NCI-H2171 treated with DMSO at 0.1 percent for 48 hours (cell line): ENCODE measurements at places on chromosomes 4 and X.

GRCh38 chrX:39903343-39903742 is 194.4 kb downstream of the BCOR start:
- DNase-seq = no peak

GRCh38 chrX:112946227-112946626 is 105.6 kb upstream of the AMOT start:
- no peak for DNase-seq

DNA sequence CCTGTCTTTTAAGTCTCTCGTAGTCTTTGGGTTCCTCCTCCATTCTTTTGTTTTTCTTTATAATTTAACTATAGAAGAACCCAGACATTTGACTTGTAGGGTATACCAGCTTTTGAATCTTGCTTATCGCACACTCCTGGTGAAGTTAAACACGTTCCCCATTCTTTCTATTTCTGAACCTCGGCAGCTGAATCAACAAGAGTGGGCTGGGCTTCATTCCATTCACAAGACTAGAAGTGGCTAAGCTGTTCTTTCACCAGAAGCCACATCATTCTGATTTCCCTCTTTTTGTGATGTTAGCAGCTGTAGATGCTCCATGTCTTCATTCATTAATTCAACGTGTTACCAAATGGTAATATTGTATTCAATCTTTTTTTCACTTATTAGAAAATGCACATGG is 167.9 kb downstream of the CORIN start:
- no peak for DNase-seq

DNA sequence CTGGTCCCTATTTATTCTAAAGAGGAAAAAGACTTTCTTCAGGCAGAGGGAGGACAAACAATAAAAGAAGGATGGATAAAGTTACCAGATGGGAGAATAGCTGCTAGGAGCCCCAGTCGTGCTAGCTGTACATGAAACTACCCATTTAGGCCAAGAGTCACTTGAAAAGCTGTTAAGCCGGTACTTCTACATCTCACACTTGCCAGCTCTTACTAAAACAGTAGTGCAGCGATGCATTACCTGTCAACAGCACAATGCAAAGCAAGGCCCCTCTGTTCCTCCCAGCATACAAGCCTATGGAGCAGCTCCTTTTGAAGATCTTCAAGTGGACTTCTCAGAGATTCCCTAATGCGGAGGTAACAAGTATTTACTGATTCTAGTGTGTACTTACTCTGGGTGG is 1138.8 kb downstream of the ARAP2 start:
- no peak for DNase-seq

DNA sequence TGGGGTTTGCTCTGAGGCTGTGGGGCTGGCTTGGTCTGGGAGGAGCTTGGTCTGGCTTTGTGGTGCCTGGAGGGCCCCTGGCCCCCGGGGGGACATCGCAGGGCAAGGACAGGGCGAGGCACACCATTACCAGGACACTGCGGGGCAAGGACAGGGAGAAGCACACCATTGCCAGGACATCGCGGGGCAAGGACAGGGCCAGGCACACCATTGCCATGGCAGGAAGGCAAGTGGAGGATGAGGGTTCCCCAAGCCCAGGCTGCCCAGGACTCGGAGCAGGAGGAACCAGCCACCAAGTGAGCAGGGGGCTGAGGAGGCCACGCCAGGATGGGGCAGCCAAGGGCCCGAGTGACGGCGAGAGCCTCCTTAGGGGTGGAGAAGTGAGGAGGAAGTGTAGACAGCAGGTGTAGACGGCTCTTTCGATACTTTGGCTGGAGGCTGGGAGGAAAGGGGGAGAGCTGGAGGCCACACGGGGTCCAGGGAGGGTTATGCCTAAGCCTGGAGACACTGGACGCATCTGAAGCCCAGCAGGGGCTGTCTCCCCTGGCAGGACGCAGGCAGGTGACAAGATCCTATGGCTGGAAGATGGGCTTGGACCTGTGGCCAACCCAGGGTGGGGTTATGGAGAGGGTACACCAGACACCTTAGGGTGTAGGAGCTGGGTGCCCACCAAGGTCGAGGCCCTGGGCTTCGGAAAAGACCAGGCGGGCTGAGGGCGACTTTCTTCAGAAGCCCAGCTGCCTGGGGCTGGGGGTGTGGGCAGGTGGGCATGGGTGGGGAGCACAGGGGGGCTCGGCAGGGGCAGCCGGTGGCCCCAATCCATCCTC is 7.3 kb downstream of the NKX1-1 start:
- DNase-seq = no peak

- no peak for DNase-seq
Measured at GRCh38 chr4:8472689-8473197, 32.2 kb downstream of the TRMT44 start.

DNA sequence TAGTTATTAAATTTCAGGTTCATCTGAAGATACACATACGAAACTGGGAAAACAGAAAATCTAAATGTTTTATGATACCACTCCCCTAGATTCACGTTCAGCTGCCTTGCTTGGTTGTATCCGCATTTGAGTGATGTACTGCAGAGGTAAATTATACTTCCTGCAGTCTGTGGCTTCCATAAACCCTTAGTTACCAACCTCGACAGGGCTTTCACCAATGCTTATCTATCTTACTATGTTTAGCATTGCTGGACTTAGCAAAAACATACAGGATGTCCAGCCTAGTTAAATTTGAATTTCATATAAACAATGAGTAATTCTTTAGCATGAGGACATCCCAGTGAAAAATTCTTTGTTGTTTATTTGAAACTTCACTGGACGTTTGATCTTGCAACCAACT is 108.8 kb downstream of the TMA16 start:
- no peak for DNase-seq

- DNase-seq = no peak
Measured at GRCh38 chrX:138856881-138857604, 145.5 kb upstream of the FGF13 start.

GRCh38 chr4:101695176-101695575 is 95.4 kb upstream of the BANK1 start:
- no peak for DNase-seq

DNA sequence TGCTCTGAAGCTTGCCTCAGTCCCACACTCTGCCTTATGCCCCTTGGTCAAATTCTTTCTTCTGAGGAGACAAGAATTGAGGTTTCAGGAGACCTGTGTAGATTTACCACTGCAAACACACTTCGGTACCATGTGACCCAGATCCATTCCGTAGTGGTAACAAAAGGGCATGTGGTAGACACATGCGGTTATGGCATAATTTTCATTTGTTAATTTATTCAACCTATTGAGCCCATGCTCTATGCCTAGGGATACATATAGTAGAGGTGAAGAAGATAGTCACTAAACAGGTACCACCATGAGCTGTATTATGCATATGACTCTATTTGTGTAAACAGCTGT is 190.9 kb downstream of the NDST4 start:
- DNase-seq = peak; percentile 77

GRCh38 chr4:154277172-154277571 is 214.4 kb downstream of the DCHS2 start:
- no peak for DNase-seq

GRCh38 chr4:94551643-94552564 is 100.2 kb downstream of the PDLIM5 start:
- DNase-seq = no peak

GRCh38 chrX:14573161-14573560 is 43.8 kb downstream of the GLRA2 start:
- DNase-seq = no peak
